ENCODE measurements at places on chromosomes 4 and X. TPM values are rescaled to one million over a fixed set of nuclear protein-coding genes. Genes with fewer than 3 reads are reported as not detected.

The PCDH10 gene
- 3.8 TPM for total RNA-seq

The PHKA1 gene
- total RNA-seq = 10.1 TPM

The AKAP14 gene
- total RNA-seq = not detected

DNA sequence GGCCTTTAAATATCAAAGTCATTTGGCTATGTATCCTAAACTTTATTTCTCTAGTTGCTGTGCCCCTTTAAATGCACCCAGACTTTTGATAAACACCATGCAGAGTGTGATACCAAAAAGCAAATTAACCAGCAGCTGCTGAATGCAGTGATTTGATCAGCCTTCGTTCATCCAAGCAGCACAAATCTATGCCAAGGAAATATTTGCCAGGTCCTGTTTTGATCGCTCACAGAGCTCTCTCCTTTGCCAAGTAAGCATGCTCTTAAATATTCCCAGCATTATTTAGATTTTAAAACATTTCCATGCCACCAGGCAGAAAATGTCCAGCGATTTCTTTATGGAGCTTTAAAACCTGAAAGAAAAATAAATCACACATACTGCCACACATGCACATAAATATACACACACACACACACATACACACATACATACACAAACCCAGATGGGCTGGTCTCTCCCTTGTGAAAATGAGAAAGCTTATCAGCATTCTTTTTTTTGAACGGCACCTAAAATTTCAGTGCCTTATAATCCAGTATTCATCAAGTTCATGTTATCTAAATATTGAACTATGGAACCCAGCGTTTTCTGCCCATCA is 35.7 kb downstream of the BTC start:
- DNase-seq = no peak

GRCh38 chr4:102787096-102787881 is 26.5 kb upstream of the MANBA start:
- no peak for DNase-seq

DNA sequence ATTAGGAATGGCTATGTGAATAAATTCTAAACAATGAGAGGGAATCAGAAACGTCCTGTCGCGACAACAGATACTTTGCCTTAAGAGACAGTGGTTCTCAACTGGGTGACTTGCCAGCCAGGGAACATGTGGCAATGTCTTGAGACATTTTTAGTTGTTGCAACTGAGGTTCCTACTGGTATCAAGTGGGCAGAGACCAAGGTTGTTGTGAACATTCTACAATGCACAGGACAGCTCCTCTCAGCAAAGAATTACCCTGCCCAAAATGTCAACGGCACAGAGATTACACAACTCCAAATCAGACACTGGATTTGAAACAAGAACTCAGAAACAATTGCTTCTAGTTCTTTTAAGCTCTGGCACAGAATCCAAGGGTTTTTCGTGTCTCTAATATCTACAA is 128.6 kb downstream of the ARHGAP6 start:
- DNase-seq = no peak

- DNase-seq = no peak
Measured at GRCh38 chr4:111405989-111406388, 739.3 kb upstream of the FAM241A start.

DNA sequence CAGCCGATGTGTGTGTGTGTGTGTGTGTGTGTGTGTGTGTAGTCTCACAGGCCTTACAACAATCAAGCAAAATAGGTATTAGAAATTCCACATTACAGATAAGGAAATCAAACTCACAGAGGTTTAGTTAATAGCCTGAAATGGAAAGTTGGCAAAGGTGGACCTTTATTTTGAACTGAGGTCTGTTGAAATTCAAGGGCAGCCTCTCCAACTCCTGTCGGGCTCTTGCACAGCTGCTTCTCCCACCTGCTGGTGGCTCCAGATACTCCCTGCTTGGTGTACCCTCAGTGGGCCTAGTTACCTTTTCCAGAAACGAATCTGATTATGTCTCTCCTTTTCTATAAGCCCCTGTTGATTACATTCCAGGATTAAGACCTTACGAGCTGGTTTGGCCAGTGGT is 195.9 kb downstream of the MGST2 start:
- no peak for DNase-seq

GRCh38 chr4:59094505-59094904 is 1984.3 kb upstream of the IGFBP7 start:
- DNase-seq = no peak
